ENCODE measurements at places on chromosomes 3 and 15. TPM values are rescaled to one million over a fixed set of nuclear protein-coding genes. Genes with fewer than 3 reads are reported as not detected.

- DNase-seq = peak; percentile 30
Observed at GRCh38 chr3:87350367-87351199, 74.2 kb upstream of the POU1F1 start.

MESP2 gene
- total RNA-seq = 2.0 TPM

GRCh38 chr3:195416795-195417194 is 26.0 kb downstream of the ACAP2 start:
- no peak for DNase-seq

GRCh38 chr3:125152951-125153350 is 59.6 kb downstream of the SLC12A8 start:
- no peak for DNase-seq

DAZL gene
- total RNA-seq = 2.4 TPM

DNA sequence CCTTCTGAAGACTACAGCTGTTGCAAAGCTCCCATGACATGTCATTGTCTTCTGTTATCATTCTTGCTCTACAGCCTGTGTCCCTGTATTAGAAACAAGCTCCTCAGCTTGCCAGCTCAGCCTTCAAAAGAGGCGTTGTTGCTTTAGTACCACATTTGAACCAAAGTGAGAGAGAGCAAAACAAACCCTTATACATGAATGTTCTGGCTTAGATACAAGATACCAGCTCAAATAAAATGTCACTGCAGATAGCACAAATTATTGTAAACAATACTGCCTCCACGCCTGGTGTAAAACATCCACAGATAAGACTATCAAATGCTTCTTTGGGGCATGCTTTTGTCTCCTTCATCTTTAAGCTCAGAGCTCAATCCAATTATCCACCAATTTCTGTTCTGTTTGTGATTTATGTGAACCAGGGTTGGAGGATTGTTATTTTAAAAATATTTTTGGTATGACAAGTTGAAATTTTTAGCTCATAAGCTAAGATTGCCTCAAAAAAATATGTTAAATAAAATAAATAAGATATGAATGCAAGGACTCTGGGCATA is 403.6 kb upstream of the CDIN1 start:
- no peak for DNase-seq

DNA sequence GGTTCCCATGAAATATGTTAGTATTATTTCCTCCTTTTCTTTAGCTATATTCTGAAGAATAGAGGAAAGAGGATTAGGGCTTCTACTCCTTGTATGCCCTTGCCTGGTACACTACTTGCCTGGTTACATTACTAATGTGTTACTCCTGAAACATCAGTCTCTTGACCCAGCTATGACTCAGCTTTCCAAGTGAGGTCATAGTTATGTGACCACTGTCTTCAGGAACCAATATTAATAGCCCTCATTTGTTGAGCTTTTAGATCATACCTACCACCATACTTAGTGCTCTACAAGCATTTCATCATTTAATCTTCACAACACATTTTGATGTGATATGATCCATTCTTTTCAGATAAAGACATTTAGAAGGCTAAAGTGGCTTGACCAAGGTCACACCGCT is 60.3 kb downstream of the CMSS1 start:
- DNase-seq = no peak

ECE2 gene
- total RNA-seq = not detected

DNA sequence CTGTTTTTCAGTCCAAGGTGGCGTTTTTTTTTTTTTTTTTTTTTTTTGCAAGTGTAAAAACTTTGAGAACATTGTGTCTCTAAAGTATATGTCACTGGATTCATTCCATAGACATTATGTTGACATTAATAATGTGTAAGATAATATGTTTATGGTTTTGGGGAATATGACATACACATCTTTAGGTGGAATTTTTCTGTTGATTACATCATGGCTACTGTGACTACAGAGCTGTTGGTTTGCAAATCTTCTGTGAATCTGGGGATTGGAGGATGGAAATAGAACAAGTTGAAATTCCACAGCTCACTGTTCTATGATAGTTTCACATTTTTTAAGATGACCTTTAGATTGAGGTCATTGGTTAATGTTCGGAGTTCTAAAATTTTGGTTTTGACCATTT is 24.4 kb upstream of the PLSCR2 start:
- DNase-seq = no peak

HES1 gene
- 49.4 TPM for total RNA-seq

GRCh38 chr3:143676021-143676420 is 172.2 kb downstream of the SLC9A9 start:
- DNase-seq = no peak

DNA sequence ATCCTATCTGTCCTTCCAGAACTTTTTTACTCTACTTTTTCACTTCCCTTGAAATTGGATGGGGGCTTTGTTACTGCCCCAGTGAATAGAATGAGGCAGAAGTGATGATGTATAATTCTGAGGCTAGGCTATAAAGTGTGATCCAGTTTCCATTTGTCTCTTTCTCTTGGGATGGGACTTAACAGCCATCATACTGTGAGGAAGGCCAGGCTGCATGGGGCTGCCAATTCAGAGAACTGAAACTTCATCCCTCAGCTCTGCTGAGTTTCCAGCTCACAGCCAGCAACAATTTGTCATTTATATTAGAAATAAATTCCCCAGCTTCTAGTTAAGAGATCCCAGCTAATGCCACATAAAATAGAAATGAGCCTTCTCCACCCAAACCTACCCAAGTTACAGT is 504.0 kb upstream of the TGFBR2 start:
- DNase-seq = no peak

DNA sequence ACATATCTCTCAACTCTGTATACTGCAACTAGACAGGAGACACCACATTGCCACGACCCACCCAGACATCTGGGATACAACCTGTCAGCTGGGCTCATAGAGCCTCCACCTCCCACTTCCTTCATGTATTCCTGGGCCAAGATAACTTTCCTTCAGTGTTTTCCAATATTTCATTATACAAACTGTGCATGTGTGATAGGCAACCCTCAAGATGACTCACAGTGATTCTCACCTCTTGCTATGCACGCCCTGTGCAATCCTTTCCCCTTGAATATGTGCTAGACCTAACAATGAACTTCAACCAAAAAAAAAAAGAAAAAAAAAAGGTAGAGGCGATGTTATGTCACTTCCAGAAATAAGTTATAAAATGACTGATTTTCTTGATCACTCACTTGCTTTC is 138.0 kb upstream of the ALCAM start:
- DNase-seq = no peak

AP3B2 gene
- 10.4 TPM for total RNA-seq

MCTP2 gene
- 4.7 TPM for total RNA-seq

- DNase-seq = no peak
Observed at GRCh38 chr3:21826416-21826815, 75.4 kb upstream of the ZNF385D start.

- no peak for DNase-seq
Observed at GRCh38 chr15:47720555-47720954, 3.2 kb downstream of the SEMA6D start.

Data from H7 (cell line).